ENCODE measurements at places on chromosomes 1 and 21.
A peak's percentile ranks its signal among the peaks of the same experiment; 100 is the strongest.

- no peak for DNase-seq
Observed at GRCh38 chr1:230691615-230692014, 22.3 kb downstream of the AGT start.

DNA sequence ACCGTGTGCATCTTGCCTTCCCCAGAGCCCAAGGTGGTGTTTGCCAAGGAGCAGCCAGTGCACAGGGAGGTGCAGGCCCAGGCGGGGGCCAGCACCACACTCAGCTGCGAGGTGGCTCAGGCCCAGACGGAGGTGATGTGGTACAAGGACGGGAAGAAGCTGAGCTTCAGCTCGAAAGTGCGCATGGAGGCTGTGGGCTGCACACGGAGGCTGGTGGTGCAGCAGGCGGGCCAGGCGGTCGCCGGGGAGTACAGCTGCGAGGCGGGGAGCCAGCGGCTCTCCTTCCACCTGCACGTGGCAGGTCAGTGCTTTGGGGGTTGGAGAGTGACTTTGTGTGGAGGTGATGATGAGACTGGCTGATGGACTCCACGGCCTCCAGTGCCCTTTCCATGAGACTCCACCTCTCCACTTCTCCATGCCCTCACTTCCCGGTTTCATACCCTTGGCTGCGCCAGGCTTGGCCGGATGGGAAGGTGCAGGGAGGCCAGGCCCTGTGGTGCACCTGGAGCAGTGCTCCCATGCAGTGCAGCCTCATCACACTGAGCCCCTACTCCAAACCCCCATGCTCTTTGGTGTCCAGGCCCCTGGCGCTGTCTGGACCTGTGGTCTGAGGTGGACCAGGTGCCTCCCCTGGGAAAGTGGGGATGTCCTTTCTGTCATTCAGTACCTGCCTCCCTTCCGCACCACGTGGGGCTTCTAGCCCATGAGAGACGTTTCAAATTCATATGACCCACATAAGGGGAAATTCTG is 49.0 kb downstream of the OBSCN start:
- DNase-seq, result no peak

DNA sequence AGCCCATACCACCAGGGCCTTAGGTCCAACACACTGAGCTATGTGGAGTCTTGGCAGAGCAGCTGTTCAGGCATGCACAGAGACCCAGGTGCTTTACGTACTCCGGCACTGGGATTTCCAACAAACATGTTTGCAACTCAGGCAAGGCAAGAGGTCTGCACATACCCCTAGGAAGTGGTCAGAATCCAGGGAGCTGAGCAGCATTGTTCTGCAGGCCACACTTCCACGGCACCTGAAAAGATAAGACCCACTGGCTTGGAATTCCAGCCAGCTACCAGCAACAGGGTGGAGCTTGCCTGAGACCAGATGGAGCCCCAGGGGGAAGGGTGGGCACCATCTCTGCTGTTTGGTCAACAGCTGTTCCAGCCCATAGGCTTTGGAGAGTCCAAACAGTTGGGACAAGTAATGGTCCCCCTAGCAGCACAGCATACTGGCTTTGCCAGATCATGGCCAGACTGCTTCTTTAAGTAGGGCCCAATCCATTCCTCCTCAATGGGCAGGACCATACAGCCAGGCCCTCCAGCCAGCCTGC is 51.7 kb upstream of the LRRC8B start:
- no peak for DNase-seq

DNA sequence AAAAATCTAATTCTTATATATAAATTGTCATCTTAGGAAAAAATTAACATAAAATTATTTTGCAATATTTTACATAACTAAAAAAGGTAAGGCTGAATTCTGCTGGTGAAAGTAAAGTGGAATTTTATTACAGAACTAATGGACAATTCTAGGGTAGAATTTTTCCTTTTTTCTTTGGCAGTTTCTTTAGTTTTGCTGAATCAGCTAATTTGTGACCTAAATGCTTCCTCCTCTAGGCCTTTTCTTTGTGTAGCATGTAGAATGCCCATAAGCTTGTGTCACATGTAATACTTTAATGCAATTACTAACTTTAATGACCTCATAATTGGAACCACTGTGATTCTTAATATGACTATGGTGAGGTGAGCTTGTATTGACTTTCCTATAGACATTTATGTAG is 1378.4 kb upstream of the ADGRL4 start:
- DNase-seq, result no peak

GRCh38 chr1:21610989-21611785 is 58.0 kb downstream of the RAP1GAP start:
- DNase-seq, result no peak

DNA sequence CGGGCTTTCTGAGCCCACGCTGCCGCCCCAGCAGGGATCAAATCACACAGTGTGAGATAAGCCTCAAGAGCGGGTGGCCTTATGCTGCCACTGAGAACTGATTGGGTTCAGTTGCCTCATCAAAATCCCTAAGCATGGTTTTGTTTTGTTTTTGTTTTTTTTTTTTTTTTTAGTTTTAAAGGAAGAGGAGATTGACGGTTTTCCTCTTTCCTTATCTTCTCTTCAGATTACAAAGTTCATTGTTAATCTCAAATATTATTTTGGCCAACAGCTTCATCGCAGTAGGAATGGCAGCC is 651 bp downstream of the COA6 start:
- no peak for DNase-seq

GRCh38 chr1:14466006-14466405 is 132.5 kb upstream of the KAZN start:
- DNase-seq, result no peak

- DNase-seq, result no peak
Observed at GRCh38 chr1:59422921-59423575, 126.2 kb downstream of the FGGY start.

DNA sequence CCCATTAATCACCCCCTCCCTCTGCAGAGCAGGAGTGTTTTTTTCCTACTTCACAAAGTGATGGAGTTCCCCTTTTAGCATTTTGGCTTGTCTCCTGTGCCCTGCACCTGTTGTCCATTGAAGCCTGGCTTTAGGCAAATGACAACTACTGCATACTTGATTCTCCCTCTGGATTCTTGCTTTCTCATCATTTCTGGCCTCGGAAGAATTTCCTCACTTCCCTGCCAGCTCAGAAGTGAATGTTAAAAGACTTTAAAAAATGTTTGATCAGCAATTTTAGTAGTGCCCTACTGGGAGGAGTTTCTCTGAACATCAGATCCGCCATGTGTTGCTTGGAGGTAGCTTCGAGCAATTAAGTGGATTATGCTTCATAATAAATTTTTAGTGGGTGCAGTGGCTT is 28.1 kb downstream of the RCOR3 start:
- DNase-seq, result no peak

DNA sequence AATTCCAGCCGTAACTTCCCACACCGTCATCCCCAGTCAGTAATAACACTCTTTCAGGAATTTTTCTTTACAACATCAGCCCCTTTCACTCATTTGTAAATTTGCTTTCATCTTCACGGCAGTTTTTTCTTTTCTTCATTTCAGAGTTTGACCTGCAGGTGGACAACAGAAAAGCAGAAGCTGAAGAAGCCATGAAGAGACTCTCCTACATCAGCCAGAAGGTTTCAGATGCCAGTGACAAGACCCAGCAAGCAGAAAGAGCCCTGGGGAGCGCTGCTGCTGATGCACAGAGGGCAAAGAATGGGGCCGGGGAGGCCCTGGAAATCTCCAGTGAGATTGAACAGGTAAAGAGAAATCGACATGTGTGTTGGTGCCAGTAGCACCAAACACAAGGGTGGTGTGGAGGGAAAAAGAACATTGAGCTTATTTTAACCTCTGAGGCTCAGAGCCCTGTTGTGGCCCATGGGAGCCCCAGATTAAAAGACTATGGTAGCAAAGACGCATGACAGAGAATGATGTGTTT is 53.2 kb downstream of the LAMC2 start:
- no peak for DNase-seq

GRCh38 chr1:230753191-230753585 is 6.0 kb downstream of the CAPN9 start:
- DNase-seq, result no peak

DNA sequence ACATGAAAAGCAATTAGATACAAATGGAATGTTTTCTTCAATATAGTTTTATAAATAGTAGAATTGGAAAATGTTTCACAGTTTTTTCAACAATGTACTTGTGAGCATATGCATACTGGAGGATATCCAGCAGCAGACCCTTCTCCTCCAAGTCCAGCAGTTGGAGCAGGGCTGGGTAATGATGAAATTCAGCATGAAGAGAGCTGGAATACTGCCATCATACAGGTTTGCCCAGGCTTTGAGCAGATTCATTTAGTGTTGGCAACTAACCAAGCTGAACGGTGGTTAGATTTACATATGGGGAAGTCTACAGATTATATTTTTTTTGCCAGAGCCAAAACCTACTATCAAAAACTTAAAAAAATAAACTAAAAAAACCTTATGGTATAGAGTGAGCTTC is 38.3 kb downstream of the WDR3 start:
- DNase-seq, result no peak

DNA sequence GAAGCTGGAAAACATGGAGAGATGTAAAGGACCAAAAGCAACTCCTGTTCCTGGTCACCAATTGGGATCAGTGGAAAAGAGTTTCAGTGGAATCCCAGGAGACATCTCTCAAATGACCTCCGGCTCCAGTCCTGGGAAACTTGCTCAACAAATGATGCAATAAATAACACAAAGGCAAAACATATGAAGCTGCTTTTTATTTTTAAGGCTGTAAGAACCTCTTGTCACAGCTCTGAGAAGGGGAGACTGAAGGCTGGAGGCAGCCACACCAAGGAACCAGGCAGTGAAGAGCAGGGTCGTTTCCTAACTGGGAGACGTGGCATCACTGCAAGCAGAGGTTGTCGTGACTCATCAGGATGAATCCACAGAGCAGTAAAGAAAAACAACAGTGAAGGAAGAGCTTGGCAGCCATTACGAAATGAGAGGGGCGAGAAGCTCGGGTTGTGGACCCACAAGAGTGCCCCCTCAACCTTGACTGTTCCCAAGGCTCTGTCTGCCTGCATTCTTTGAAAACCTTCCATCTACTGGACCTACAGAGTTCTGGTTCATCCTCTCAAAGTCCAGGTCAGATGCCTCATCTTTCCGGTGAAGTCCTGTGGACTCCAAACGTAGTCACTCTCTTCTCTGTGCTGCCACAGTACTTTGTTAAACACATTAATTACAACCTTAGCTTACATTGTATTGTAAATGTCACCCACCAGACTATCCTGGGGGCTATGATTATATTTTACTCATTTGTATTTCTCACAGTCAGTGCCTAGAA is 32.1 kb downstream of the JAK1 start:
- peak; percentile 77 for DNase-seq

DNA sequence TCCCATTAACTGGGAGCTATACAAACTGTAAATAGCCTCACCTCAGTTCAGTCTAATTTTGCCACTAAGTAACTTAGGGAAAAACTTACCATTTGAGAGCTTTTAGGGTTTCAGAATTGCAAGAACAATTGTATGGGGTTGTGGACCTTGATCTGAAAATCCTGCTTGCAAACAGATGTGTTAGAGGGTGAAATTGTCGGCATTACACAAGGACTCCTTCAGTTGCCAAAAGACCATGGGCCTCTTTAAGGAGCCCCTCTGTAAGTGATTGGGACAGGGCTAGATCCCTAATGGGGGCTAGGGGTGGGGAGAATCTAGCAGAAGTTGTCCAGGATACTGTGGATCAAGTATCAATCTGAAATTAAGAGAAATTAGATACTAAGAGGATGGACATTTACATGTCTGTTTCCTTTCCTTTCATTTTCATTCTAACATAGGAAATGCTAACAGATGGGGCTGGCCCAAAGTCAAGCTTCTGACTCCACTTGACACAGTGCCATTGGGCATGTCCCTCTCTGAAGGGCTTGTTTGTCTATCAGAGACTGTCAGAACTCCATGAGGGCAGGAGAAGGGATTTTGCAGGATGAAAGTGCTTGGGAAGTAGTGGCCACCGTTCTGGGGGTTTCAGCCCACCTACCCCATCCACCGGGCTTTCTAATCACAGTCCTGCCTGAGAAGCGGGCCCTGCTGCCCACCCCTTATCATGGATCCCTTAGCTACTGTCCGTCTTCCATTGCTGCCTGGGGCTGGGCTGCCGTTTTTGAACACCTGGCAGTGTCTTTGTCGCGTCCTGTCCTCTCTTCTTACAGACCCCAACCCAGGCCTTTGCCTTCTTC is 54.7 kb downstream of the STUM start:
- peak; percentile 13 for DNase-seq

GRCh38 chr1:83857103-83857502 is 141.8 kb downstream of the TTLL7 start:
- peak; percentile 31 for DNase-seq

DNA sequence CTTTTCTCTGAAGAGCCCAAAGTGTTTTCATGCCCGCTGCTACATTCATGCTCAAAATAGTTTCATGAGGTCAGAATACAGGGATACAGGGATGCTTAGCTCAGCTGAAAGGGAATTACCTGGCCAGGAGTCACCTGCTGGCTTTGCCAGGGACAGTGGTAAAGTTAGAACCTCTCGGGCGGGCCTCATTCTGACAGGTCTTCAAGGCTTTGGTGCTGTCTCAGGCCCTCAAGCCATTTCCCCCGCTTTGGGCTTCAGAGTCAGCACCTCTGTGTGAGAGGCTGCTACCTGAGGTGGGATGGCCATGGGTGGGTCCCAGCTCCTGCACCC is 5.5 kb downstream of the RASSF5 start:
- DNase-seq, result no peak

GRCh38 chr1:226697929-226698544 is 41.0 kb downstream of the ITPKB start:
- DNase-seq, result no peak

GRCh38 chr1:110086961-110087360 is 16.5 kb upstream of the ALX3 start:
- no peak for DNase-seq

GRCh38 chr1:2378441-2378851 is 12.9 kb downstream of the MORN1 start:
- DNase-seq, result no peak

GRCh38 chr1:117780687-117781475 is 148.5 kb downstream of the GDAP2 start:
- no peak for DNase-seq

GRCh38 chr1:30725450-30726095 is 2.2 kb upstream of the MATN1 start:
- DNase-seq, result no peak

GRCh38 chr1:183186841-183187240 is 777 bp downstream of the LAMC2 start:
- DNase-seq, result no peak

DNA sequence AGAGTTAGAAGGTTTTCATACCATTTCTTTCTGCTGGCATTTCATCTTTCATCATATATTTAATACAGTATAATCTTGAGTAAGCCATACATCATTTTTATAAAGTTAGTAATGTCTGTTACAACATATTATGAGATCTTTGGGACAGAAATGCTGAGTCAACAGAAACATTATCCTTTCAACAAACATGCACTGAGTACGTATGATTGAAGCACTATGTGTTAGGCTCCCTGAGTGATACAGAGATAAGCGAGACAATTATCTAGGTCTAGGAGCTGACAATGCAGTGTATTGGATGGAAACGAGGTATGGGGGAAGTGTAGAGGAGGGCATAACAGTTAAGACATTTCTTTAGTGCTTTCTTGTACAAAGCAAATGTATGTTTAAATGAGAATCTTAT is 19.7 kb upstream of the GPR52 start:
- no peak for DNase-seq

GRCh38 chr1:53049574-53049967 is 12.4 kb upstream of the PODN start:
- DNase-seq, result peak; percentile 45

Data from astrocyte of the spinal cord (primary cell).